NCI-H1694 (cell line): ENCODE measurements at places on chromosomes 12 and 14.

DNA sequence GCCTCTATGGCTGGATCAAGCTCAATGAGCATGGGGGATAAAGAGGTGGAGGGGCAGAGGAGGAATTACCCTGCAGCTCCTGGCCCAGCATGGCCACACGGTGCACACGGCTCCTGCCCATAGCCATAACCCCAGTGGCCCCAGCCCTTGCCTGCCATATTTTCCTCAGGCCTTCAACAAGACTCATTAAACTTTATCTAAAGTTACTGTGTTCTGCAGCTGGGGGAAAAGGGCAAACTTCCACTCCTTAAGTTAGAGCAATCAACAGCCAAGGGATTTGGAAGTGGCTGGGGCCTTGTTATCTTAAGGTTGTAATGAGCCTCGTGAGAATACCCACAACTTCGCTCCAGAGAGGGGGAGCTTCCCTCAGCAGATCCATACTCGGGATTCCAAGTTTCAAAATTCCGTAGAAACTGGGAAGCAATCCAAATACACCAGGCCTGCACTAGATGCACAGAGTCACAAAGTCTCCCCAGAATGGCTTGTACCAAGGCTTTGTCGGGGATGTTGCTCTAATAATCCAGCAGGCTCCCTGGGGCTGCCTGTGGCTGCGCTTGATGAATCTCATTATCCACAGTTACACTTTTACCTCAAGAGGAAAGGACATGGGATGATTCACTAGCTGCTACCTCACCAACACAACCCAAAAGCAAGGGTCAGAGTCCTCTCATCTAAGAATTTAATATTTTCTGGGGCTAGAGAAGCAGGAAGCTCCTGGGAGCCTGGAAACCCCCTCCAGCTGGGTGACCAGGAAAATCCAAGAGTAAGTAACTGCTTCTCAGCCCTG lies 13.0 kb upstream of the OR6J1 start:
- no peak for DNase-seq

GRCh38 chr14:104440297-104440956 lies 139.1 kb upstream of the C14orf180 start:
- no peak for DNase-seq

DNA sequence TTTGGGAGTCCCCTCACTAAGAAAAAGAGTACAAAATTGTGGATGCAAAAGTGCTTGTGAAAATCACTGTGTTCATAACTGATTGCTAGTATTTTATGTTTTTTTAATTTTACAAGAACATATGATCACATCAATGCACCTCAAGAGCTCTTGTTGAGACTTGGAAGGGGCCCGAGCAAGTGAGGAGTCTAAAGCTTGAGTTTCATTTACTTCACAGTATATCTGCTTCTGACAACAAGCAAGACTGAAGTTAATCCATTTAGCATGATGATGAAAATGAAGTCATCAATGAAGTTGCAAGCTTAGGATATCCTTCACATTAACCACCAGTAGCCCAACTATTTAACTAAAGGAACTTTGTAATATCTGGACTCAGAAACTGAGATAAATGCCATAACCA lies 182.5 kb upstream of the DIO2 start:
- no peak for DNase-seq

DNA sequence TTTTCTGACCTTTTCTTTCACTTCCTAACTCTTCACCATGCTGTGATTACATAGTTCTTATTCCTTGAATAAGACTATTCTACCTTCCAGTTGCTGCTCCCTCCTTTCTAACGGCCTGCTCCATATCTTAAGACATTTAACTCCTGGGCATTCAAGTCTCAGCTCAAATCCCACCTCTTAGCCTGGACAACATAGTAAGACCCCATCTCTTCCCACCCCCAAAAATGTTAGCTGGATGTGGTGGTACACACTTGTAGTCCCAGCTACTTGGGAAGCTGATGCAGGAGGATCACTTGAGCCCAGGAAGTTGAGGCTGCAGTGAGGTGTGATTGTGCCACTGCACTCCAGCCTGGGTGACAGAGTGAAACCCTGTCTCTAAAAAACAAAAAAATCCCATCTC lies 10.9 kb downstream of the ERG28 start:
- DNase-seq: no peak

DNA sequence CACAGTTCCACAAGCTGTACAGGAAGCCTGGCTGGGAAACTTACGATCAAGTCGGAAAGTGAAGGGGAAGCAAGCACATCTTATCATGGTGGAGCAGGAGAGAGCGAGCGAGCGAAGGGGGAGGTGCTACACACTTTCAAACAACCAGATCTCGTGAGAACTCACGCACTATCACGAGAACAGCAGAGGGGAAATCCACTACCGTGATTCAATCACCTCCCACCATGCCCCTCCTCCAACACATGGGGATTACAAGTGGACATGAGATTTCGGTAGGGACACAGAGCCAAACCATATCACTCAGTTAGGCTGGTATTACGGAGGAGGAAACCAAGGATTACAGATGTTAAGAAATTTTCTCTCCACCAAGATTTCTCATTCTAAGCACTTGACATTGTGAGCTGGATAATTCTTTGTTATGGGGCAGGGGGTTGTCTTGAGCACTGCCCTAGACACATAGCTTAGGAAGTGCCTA lies 262.0 kb upstream of the G2E3 start:
- DNase-seq: no peak

- no peak for DNase-seq
These were observed 288.4 kb downstream of the GXYLT1 start for GRCh38 chr12:41856228-41856627.

DNA sequence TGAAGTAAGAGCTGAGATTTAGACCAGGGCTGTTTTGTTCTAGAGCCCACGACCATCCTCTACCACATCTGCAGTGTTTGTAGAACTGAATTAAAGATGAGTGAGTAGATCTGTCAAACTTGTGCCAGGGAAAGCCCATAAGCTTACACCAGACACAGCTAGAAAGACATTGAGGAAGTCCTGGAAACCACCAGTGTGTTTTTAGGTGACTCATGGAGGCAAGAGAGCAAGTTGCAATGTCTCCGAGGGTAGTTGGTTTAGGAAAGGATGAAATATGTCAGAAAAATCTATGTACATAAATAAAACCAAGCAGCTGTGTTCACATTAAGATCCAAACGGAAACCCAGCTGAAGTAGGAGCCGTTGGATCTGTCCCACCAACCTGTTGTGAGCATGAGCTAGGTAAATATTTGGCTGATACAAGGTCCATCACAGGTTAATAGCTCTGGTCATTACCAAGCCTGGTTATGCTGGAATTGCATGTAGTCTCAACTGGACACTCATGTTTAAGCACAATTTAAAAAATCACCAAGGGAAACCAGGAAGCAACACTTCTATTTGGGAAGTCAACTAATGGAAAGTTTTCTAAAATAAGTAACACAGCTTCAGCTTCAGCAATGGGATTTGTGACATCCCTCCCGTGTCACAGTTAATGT lies 49.9 kb upstream of the PLEKHG3 start:
- no peak for DNase-seq

DNA sequence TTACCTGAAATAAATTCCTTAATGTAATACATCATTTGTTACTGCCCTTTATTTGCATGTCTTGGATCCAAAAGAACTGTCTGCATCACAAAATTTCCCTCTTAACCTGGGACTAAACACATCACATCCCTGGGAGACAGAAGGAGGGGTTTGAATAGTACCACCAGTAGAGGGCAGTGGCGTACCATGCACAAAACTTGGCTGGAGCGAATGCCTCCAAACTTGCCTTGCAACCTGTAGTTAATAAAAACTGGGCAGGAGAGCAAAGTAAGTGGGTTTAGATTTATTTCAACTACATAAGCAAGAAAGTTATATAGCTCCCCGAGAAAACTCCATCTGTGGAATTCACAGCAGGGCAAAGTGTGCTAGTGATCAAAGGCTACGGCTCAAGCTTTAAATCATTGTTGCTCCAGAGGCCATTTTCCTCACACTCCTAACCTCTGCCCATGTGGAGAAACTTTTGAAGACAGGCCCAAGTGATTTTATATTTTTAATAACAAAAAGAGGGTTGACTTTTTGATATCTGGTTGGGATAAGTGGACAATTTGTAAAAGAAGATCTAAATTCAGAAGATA lies 1176.7 kb upstream of the SEL1L start:
- peak; percentile 64 for DNase-seq

DNA sequence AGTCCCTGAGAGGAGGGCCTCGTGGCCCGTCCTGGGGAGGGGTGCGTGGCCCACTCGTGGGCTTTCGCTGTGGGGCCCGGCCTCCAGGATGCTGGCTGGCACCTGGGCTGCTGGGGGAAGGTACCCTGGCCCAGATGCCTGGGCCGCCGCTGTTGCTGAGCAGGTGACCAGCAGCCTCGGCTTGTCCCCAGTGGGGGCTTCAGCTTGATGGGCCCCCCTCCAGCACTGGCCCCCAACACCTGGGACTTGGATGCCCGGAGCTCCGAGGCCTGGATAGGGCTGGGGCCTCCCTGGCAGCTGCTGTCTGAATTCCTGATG lies 10.8 kb downstream of the KIF26A start:
- DNase-seq: no peak

DNA sequence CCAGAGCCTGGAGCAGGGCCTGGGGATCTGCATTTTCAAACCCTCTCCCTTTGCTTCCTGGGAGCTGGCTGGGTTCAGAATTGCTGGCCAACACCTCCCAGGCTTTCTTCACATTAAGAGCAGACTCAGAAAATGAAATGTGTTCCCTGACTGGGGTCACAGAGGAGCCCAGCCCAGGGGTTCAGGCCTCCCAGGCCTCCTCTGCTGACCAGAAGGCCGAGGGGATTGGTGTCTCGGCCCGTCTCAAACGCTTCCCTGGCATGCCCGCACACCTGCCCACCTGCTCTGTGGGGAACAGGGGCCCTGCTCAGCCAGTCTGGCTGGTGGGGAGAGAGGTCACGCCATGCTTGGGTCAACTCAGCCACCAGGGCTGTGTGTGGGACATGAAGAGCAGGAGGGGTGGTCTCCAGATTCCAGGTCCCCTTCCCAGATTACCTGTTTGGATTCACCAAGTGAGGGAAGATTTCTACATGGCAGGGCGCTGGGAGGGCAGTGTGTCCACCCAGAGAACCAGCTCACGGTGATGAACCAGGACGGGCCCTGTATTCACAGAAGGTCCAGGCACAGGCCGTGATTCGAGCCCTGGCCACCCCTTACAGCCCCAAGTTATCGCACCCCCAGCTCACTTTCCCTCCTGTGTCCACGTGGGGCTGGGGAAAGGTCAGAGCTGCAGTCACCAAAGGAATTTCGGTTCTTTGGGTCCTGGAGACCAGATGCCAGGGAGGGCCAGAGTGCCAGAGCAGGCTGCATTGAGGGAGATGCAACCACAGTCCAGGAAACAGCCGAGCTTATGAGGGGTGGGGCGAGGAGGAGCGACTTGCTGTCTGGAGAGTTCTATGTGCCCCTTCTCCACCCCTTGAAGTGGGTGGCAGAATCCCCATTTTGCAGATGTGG lies 55.2 kb upstream of the RIN3 start:
- DNase-seq: no peak

DNA sequence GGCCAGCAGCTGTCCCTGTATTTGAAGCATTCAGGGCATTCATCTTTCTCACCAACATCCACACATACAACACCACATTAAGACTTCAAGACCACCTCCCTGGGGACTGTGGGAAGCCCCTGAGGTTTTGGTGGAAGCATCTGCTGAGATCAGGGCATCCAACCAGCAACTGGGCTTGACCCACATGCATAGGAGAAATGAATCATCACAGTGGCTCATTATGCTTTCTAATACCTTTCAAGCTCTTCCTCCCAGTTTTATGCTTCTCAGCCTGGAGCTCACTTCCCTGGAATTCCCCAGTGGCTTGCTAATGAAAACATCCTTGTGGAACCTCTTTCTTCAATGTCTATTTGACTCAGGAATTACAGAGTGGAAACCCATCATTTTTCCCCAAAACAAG lies 21.4 kb upstream of the CMKLR1 start:
- DNase-seq: no peak

DNA sequence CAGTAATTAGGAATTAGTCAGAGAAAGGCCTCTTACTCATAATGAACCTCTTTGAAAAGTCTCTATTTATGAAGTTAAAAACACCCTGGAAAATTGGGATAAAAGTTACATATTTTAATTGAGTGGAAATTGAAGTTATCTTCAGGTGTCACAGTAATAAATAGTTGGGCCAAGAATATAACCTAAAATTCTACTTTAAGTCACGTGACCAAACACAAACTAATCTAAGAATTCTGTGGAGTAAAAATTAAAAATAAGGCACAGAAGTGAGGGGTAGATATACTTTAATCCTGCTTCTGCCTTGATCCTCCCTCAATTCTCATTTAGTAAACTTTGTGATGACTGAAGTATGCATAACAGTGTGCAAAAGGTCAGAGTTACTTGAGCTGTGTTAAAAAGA lies 226.4 kb downstream of the NAV3 start:
- DNase-seq: no peak

GRCh38 chr12:81726634-81727033 lies 32.5 kb downstream of the PPFIA2 start:
- DNase-seq: no peak

- no peak for DNase-seq
These were observed 246.6 kb downstream of the TMEM132D start for GRCh38 chr12:129657179-129657578.

GRCh38 chr14:68951035-68951797 lies 27.9 kb downstream of the ACTN1 start:
- DNase-seq: no peak

- DNase-seq: no peak
These were observed 64.4 kb downstream of the FUT8 start for GRCh38 chr14:65476942-65477318.

- no peak for DNase-seq
These were observed 313.7 kb upstream of the DCN start for GRCh38 chr12:91496337-91496736.

- no peak for DNase-seq
These were observed 352.2 kb upstream of the KITLG start for GRCh38 chr12:88932457-88932856.

- no peak for DNase-seq
These were observed 3.2 kb upstream of the C14orf180 start for GRCh38 chr14:104576232-104576969.

- peak; percentile 62 for DNase-seq
These were observed 296.5 kb downstream of the GALC start for GRCh38 chr14:87696485-87696884.

GRCh38 chr12:81572411-81572810 lies 186.7 kb downstream of the PPFIA2 start:
- DNase-seq: no peak

DNA sequence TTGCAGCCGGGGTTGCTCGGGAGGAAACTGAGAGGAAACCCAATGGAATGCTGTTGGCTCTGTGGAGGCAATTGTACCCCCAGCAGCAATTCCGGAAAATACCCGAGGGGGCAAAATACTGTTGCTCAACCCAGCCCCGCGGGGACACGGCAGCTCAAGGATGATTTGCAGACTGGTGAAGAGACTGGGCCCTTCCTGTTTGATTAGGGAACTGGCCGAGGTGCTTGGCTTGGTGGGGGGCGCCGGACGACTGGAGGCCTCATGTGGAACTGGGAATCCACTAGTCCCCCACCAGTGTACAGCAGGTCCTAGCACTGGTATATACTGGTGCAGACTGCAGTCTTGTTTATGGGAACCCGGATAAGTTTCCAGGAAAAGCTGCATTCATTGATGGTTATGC lies 10.3 kb upstream of the RNASE12 start:
- DNase-seq: no peak
